OCI-LY7 (cell line): ENCODE measurements at places on chromosomes 3 and 15. TPM values are rescaled to one million over a fixed set of nuclear protein-coding genes. Genes with fewer than 3 reads are reported as not detected.

Gene GALNT15
- not detected in 2 replicates for total RNA-seq

GRCh38 chr3:193825617-193826016 is 232.6 kb downstream of the OPA1 start:
- no peak for DNase-seq

DNA sequence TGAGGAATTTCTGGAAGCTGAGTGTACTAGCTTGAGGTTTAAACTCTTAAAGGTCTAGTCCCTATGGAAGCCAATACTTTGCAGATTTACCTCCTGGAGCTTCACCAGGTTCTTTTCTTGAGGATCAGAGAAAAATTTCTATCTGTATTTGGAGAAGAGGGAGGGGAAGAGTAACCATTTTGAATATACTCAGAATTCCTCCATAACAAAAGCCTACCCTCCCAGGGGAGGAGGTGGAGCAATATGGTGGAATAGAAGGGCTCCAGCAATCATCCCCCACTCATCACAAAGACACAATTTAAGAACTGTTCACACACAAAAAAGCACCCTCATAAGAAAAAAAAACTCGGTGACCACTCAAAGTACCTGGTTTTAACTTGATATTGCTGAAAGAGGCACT is 36.0 kb upstream of the PEX5L start:
- no peak for DNase-seq

Gene SFMBT1
- total RNA-seq, result 12.9 and 15.5 TPM in 2 replicates

- DNase-seq, result no peak
Observed at GRCh38 chr3:151347432-151347831, 18.1 kb upstream of the P2RY13 start.

Gene NMNAT3
- 0.09 and 0.15 TPM in 2 replicates for total RNA-seq
